GM19239 (cell line): ENCODE measurements at places on chromosomes 7 and 10.

- DNase-seq: no peak
Measured at GRCh38 chr7:106225856-106226255, 58.9 kb downstream of the NAMPT start.

GRCh38 chr7:30545791-30546555, 41.3 kb upstream of the GGCT start:
- DNase-seq: no peak

GRCh38 chr10:75972491-75973276, 541.3 kb downstream of the LRMDA start:
- no peak for DNase-seq

DNA sequence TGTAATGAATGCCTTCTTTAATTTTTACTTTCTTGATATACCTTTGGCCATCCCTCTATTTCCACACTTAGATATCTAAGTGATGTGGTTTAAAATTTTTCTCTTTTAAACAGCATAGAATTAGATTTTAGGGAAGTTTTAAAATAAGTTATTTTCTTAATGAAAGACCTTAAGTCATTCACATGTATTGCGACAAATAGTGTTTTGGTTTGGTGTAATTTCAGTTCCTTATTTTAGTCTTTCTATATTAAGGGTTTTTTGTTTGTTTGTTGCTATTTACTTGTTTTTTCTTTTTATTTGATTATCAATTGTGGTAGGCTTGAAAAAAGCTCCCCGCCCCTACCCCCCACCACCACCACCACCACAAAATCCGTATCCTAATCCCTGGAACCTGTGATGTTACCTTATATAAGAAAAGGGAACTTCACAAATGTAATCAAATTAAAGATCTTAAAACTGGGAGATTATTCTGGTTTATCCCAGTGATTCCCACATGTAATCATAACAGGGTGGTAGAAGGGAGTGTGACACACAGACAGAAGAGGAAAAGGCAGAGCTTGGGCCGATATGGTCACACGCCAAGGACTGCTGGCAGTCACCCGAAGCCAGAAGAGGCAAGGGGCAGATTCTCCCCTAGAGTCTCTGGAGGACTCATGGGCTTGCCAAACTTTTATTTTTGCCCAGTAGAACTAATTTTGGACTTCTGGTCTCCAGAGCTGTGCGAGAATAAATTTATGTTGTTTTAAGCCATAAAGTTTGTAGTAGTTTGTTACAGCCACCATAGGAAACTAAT, 149.7 kb downstream of the NPSR1 start:
- no peak for DNase-seq

GRCh38 chr10:31036209-31036608, 4.5 kb upstream of the ZNF438 start:
- DNase-seq: no peak

- no peak for DNase-seq
Measured at GRCh38 chr10:16756561-16757221, 60.5 kb downstream of the RSU1 start.

DNA sequence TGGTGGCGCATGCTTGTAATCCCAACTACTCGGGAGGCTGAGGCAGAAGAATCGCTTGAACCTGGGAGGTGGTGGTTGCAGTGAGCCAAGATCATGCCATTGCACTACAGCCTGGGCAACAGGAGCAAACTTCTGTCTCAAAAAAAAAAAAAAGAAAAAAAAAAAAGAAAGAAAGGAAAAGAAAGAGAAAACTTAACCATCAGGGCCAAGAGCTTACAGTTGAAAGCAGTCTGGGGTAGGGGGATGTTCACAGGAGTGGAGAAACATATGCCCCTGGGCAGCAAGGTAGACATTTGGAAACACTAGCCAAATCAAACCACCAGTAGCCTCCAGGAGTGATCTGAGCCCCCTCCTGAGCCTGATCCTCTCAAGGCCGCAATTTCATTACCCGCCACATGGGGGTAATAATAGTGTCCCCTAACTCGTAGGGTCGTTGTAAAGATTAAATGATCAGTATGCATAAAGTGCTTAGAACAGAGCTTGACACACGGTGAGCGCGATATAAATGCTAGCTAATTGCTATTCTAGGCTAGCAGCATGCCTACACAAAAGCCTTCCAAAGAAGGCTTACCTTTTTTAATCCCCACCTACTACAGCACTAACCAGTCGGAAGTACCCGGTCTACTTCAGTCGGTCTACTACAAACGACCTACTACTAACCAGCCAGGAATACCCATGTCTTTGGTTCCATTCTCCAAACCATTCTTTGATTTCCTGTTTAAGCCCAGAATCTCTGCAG, 274.3 kb upstream of the NEBL start:
- no peak for DNase-seq

- no peak for DNase-seq
Measured at GRCh38 chr7:112112822-112113255, 93.4 kb downstream of the DOCK4 start.

DNA sequence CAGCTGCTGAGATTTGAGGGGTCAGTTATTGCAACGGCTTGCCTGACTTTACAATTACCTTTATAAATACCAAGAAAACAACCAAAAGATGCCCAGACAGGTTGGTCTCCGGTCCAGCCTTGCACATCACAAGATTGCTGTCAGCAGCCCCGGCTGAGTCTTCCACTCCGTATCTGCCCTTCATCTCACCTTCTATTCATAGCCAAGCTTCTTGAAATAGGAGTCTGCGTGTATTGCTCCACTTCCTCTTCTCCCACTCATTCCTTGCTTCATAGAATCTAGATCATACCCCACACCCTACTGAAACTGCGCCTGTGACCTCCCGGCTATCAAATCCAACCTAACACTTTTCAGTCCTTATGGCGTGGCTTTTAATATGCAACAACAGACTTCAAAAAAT, 31.1 kb upstream of the USP6NL start:
- DNase-seq: no peak

DNA sequence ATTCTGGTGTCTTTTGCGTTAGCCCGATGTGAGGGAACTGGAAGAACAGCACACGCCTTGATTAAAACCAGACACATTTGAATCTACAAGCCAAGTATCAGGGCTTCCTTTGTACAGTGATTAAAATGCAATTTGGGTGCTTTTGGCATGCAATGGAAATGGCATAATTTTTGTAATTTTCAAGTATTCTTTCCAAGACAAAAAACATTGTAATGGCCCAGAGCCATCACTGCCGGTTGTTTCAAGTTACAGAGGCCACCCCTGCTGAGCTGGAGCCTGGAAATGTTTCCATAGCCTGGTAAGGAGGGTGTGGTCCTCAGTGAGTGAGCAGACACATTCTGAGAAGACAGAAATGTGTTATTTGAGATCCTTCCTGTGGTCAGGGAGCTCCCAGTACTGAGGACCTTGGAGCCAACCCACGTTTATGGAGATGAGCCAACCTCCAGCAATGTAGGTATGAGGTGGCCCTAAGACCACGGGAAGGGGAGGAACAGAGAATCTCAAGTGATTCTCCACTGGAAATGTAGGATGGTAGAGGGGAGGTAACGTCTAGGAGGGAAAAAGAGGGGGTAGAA, 20.9 kb downstream of the TEX36 start:
- no peak for DNase-seq

DNA sequence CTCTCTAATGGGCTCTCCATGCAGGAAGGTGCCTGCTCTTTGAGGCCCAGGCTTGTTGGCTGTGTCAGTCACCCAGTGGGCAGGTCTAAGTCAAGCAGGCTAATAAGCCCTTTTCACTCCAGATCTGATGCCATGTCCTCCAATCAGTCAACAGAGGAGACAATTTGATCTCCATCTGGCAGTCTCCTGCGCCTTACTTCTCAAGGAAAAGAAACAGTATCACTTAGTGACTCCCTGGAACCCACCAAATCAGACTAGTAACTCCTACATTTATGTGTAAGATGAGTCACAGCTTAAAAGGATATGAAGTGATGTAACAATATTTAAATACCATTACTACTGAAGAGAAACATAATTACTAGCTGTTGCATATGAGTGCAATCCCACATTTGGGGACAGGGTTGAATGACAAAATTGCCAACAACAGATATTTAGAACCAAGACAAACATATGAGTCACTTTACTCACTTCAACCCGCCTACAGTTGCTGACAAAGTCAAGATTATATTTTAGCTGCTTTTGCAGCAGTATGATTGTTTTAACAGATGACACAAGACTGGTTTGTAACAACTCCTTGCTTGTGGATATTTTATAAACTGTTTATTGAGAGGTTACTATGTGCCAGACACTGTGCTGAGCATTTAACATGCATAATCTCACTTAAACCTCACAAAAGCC, 72.1 kb downstream of the USP6NL start:
- no peak for DNase-seq

DNA sequence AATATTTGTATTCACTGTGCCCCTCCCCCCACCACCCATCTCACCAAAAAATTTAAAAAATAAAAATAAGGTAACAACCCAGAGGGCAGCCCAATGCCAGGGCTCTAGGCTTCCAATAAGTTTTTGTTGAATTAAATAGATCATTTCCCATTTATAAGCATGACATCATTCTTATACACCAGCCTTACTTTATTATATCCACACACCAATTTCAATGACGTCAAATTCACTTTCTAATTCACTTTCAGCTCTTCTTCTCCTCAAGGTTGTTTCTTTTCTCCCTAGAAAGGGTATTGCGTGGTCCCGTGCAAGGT, 1.2 kb upstream of the DKK1 start:
- DNase-seq: no peak

GRCh38 chr7:51288896-51289622, 27.6 kb downstream of the COBL start:
- no peak for DNase-seq

- no peak for DNase-seq
Measured at GRCh38 chr7:32879460-32879859, 12.1 kb downstream of the KBTBD2 start.

DNA sequence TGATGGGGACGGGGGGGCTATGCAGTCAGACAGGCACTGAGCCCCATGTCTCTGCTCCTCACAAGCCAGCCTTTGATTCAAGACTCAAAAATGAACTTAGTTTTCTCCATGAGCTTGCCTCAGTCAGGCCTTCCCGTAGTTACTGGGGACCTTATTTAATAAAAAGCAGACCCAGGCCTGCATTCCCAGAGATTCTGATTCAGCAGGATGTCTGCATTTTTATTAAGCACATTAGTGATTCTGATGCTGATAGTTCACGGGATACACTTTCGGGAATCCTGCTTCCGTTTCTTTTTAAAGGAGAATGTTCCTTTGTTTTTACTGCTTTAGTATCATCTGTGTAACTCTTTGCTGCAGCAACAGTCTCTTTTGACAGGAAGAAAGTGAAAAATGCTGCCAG, 28.3 kb upstream of the PLPP4 start:
- DNase-seq: no peak

GRCh38 chr7:87850836-87851593, 25.1 kb downstream of the SLC25A40 start:
- no peak for DNase-seq

DNA sequence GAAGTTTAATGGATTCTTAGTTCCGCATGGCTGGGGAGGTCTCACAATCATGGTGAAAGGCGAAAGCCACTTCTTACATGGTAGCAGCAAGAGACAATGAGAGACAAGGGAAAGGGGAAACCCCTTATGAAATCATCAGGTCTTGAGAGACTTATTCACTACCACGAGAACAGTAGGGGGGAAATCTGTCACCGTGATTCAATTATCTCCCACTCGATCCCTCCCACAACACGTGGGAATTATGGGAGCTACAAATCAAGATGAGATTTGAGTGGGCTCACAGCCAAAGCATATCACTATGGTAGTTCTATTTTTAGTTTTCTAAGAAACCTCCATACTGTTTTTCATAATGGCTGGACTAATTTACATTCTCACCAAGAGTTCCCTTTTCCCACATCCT, 36.7 kb downstream of the SPAM1 start:
- DNase-seq: no peak

GRCh38 chr7:47709051-47709450, 127.1 kb upstream of the TNS3 start:
- no peak for DNase-seq

DNA sequence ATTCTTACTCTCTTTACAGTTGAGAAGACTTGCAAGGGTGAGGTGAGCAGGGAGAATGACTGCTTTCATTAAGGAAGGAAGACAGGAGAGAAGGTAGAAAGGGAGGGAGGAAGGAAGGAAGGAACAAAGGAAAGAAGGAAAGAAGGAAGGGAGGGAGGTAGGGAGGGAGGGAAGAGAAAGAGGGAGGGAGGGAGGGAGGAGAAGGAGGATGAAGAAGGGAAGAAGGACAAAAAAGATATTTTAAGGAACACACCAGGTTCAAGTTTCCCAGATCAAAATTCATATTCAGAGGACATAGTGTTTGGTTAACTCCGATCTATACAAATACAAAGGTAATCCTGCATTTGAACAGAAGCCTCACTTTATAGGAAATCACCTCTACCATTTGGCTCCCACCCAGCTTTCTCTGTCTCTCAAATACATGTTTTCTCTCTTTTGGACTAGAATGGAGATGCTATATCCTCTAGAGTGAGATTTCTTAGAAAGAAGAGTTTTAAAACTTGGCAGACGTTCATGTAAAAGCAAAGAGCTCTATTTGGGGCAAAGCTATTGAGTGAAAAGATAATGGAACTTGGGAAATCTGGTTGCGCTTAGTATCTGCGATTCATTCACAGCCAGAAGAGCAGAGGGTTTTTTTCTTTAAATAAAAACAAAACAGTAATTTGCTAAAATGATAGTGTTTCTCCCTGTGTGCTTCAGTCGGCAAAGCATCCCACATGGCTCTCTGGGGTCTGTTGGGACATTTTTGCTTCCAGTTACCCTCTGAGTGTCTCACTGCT, 261.9 kb upstream of the LYZL1 start:
- no peak for DNase-seq

GRCh38 chr7:103487419-103487818, 41.4 kb upstream of the SLC26A5 start:
- no peak for DNase-seq

GRCh38 chr10:125149036-125149679, 11.2 kb downstream of the CTBP2 start:
- no peak for DNase-seq

DNA sequence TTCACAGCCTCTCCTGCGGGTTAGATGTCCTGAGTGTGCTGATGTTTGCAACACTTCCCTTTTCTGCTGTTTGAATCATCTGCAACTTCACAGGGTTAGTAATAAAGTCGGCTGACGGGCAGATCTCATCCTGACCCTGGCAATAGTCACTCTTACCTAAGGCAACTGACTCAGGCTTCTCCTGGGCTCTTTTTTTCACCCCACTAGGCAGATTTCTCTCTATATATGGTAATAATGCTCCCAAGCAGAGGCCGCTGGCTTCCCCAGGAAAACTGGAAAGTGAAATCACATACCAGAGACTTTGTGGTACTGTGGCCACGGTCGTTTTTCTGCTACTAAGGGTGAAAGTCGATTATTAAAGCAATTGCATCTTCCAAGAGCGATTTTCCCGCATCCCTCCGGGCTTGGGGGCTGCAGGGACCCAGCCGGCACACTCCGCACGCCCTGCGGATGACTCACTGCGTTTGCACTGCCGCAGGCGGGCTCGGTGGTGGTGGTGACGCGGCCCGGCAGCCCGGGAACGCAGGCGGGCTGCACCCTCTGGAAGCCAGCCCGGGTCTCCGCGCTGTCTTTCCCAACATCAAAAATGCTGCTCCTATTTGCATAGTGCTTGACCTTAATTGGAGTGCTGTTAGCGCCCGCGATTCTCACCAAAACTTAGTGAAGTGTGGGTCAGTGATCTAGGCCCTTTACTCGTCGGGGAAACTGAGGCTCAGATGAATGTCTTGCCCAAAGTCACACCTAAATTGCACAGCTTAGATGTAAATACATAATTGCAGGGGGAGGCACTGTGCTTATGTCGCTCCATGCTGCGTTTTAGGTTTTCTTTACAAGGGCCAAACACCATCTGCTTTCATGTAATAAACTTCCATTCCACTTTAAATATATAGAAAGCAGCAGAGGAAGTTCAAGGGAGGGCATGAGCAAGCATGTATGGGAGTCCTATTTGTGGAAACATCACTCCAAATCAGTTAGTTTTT, 47.6 kb upstream of the ITGB1 start:
- no peak for DNase-seq

GRCh38 chr10:113663142-113663541, 699 bp downstream of the NRAP start:
- DNase-seq: no peak
